Ascending aorta (tissue), 2 donors: ENCODE measurements at places on chromosomes 4 and X. TPM values are rescaled to one million over a fixed set of nuclear protein-coding genes. Genes with fewer than 3 reads are reported as not detected.

GRCh38 chrX:5898463-5898862 lies 330.2 kb downstream of the NLGN4X start:
- H3K4me3 ChIP-seq: no peak overlapping the region
- DNase-seq: no peak
- no peaks in the 10 kb centered on the region for H3K27me3 ChIP-seq
- H3K4me1 ChIP-seq: no peaks in the 10 kb centered on the region

DNA sequence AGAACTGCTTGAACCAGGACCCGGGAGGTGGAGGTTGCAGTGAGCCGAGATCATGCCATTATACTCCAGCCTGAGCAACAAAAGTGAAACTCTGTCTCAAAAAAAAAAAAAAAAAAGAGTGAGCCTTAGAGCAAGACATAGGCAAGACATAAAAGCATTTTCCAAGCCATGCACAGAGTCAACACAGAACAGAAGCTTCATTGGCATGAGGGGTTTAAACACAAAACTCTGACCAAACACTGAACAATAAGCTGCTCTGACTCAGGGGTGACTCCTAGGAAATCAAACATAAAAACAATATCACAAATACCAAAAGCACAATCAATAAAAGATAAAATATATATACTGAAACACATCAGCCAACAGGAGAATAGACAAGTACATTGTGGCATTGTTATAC lies 136.8 kb downstream of the PLS3 start:
- DNase-seq: no peak
- H3K36me3 ChIP-seq: no peaks in the 10 kb centered on the region
- H3K4me3 ChIP-seq: no peak overlapping the region

DNA sequence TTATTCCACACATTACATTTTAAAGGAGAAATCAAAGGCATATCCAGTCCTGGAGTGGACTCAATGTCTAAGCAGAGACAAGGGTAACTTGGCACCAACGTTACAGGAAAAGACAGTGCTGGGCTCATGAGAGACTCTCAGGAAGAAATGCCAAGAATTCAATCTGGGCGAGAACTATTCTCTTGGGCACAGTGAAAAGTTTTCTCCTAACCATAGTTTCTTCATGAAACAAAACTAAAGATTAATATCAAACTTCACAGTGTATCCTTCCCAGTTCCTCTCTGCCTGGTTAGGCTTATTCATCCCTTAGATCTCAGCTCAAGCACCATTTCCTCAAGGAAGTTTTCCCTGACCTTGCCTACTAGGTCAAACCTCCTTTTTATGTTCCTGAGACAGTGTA lies 109.4 kb upstream of the TLL1 start:
- no peaks in the 10 kb centered on the region for H3K36me3 ChIP-seq
- no peak for DNase-seq
- H3K27me3 ChIP-seq: no peaks in the 10 kb centered on the region
- H3K4me1 ChIP-seq: no peaks in the 10 kb centered on the region

DNA sequence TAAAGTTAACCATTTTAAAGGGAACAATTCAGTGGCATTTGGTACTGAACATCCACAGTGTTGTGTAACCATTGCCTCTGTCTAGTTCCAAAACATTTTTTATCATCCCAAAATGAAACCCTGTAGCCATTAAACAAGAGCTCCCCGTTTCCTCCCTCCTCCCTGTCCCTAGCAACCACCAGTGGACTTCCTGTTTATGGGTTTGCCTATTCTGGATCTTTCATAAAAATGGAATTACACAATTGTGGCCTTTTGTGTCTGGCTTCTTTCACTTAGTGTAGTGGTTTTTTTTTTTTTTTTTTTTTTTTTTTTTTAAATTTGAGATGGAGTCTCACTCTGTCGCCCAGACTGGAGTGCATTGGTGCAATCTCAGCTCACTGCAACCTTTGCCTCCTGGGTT lies 11.6 kb downstream of the RBMX2 start:
- no peaks in the 10 kb centered on the region for H3K27me3 ChIP-seq
- H3K36me3 ChIP-seq: peaks cover 18% of the 10 kb centered on the region
- H3K4me3 ChIP-seq: no peak overlapping the region
- DNase-seq: no peak
- H3K4me1 ChIP-seq: no peaks in the 10 kb centered on the region
- H3K27ac ChIP-seq: no peak overlapping the region

DNA sequence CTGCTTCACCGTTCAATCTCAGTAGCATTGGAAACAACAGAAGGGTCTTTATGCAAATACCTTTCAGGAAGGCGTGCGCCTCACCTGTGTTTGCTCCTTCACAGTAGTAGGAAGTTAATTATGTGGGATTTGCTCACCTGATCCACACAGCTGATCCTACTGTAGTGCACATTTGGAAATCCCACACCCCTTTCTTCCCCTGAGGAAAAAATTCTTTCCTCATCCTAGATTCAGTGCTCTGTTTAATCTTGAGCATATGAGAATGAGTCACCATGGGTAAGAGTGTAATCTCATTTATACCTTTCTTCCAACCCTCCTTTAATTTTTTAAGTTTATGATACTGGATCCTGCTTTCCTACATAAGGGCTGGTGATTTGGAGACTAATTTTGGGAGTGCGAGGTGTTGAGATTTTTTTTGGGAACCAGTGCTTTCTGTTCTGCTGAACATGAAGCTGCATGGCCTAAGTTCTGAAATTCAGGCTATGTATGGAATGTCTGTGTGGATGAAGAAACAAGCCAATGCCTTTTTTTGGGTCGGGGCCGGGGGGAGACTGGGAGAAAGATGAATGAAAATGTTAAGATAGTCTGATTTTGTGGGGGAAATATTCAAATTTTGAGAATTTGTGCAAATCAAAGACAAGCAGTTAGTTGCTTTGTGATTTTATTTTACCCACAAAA lies 19.0 kb downstream of the GAB1 start:
- H3K27me3 ChIP-seq: no peaks in the 10 kb centered on the region
- peaks cover 26% of the 10 kb centered on the region for H3K4me1 ChIP-seq
- H3K36me3 ChIP-seq: no peaks in the 10 kb centered on the region
- DNase-seq: no peak
- peak overlapping the region; percentile 3 for H3K4me3 ChIP-seq
- H3K27ac ChIP-seq: peak overlapping the region; percentile 79

DNA sequence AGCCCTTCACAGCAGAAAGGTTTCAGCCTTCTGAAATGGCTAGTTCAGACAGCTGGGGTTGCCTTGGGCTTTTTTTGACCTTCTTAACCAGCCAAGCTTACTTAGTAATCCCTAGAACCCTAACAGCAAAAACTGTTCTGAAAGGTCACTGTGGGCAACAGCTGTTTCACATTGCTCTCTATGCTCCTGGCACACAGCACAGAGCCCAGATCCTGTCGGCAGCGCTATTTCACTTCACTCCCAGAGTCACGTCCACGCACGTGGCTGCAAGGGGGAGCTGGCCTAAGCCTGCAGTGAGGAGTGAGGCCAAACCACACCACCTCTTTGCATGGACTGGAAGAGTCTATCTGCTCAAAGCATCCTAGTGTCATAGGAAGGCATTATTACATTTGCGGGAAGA lies 32.0 kb upstream of the STS start:
- no peaks in the 10 kb centered on the region for H3K36me3 ChIP-seq
- no peaks in the 10 kb centered on the region for H3K27me3 ChIP-seq
- H3K4me1 ChIP-seq: no peaks in the 10 kb centered on the region
- no peak for DNase-seq

DNA sequence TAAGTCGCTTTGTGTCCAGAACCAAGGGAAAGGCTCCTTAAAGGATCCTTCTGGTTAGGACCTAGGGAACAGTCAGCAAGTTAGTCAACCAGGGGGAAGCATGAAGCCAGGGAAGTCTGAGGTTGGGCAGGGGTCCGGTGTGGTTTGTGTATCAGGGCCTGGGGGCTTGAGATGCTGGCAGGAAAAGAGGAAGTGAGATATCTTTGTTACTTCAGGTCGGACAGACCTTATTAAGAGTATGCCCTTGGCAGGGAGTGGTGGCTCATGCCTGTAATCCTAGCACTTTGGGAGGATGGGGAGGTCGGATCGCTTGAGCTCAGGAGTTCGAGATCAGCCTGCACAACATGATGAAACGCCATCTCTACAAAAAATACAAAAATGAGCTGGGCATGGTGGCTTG lies 52.3 kb upstream of the TRPC5OS start:
- no peak for DNase-seq
- H3K4me3 ChIP-seq: no peak overlapping the region
- no peak overlapping the region for H3K27ac ChIP-seq

- peaks cover 3% of the 10 kb centered on the region for H3K36me3 ChIP-seq
- H3K27ac ChIP-seq: peak overlapping the region; percentile 4
- H3K4me3 ChIP-seq: peak overlapping the region; percentile 16
- DNase-seq: no peak
- H3K27me3 ChIP-seq: no peaks in the 10 kb centered on the region
Measured at GRCh38 chr4:94457692-94458106, 6.0 kb downstream of the PDLIM5 start.

- no peak overlapping the region for H3K27ac ChIP-seq
- H3K36me3 ChIP-seq: no peaks in the 10 kb centered on the region
- no peaks in the 10 kb centered on the region for H3K4me1 ChIP-seq
- H3K27me3 ChIP-seq: no peaks in the 10 kb centered on the region
Measured at GRCh38 chrX:69124108-69124507, 41.1 kb downstream of the PJA1 start.

- H3K36me3 ChIP-seq: no peaks in the 10 kb centered on the region
- no peaks in the 10 kb centered on the region for H3K4me1 ChIP-seq
- no peaks in the 10 kb centered on the region for H3K27me3 ChIP-seq
- H3K27ac ChIP-seq: no peak overlapping the region
Measured at GRCh38 chr4:163175971-163176958, 9.6 kb upstream of the NAF1 start.

- H3K4me1 ChIP-seq: no peaks in the 10 kb centered on the region
- no peak overlapping the region for H3K4me3 ChIP-seq
- no peaks in the 10 kb centered on the region for H3K36me3 ChIP-seq
- no peak overlapping the region for H3K27ac ChIP-seq
- H3K27me3 ChIP-seq: no peaks in the 10 kb centered on the region
Measured at GRCh38 chrX:79036157-79036880, 91.1 kb downstream of the P2RY10 start.

GRCh38 chr4:110787109-110787508 lies 164.2 kb upstream of the PITX2 start:
- no peak for DNase-seq
- H3K36me3 ChIP-seq: no peaks in the 10 kb centered on the region
- H3K4me1 ChIP-seq: no peaks in the 10 kb centered on the region
- no peak overlapping the region for H3K4me3 ChIP-seq

LNX1 gene
- total RNA-seq: 4.0 TPM

SLC10A6 gene
- 23.5 TPM for total RNA-seq

LPAR4 gene
- not detected for total RNA-seq

CENPE gene
- not detected for total RNA-seq
